ENCODE measurements at places on chromosomes 7 and 10. TPM values are rescaled to one million over a fixed set of nuclear protein-coding genes. Genes with fewer than 3 reads are reported as not detected.

DNA sequence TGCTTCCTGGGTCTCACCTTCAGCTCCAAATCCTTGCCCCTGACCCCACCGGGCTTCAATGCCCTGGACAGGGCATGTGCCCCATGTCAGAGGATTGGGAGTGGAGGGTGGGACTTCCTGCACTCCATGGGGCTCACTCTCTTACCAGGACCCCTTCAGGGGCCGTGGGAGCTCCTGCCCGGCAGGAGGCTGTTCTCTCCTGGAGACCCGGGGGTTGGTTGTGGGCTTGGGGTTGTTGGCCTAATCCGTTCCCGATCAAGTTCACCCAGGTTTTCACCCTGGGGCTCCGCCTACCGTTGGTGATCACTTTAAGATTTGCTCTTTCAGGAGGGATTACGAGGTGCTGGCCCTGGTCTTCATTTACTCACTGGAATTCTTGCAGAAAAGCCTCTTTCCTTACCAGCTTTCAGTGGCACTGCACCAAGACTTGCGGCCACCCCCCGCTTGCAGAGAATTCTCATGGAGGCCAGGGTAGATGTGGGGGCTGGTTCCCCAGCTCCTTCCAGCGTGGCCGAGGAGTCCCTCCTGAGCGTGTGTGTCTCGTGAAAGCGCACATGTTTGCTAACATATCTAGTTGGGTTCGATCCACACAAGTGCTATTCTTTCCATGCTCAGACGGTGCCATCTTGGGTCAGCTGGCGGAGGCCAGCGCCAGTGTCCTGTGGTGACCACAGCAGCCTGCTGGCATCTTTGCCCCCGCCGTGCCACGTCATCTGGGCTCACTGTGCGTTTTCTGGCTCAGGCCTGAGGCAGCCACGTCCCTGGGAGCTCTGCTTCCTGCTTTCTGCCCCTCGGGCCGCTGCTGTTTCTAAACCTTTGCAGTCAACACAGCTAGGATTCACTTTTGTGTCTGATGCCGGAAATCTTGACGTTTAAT is 15.6 kb downstream of the PWWP2B start:
- no peak for DNase-seq
- no peaks in the 10 kb centered on the region for H3K27me3 ChIP-seq
- peak overlapping the region; percentile 45 for H3K27ac ChIP-seq
- peaks cover 35% of the 10 kb centered on the region for H3K4me1 ChIP-seq

DNA sequence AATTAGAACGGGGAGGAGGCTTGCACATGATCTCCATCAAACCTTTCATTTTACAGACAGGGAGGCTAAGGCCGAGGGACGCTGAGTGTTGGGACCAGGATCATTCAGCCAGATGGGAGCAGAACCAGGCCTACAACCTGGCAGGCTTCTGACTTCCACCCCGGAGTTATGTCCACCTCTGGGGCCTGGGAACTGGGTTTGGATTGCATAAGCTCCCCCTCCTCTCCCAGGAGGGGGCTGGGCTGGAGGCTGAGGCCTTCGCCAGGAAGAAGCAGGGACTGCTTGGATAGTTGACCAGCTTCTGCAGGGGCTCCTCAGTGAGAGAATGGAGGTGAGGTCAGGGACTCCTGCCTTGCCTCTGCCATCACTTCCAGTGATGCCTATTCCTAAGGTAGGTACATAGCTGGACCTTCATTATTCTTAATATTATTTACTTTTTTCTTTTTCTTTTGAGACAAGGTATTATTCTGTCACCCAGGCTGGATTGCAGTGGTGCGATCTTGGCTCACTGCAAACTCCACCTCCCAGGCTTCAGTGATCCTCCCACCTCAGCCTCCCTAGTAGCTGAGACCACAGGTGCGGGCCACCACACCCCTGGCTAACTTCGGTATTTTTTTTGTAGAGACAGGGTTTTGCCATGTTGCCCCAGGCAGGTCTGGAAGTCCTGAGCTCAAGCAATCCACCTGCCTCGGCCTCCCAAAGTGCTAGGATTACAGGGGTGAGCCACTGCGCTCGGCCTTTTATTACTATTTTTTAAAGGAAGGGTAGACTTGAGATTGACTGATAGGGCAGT is 1.3 kb downstream of the SNX10 start:
- no peak overlapping the region for H3K27ac ChIP-seq
- H3K27me3 ChIP-seq = no peaks in the 10 kb centered on the region
- no peak overlapping the region for H3K4me3 ChIP-seq
- H3K4me1 ChIP-seq = no peaks in the 10 kb centered on the region
- DNase-seq = no peak

DNA sequence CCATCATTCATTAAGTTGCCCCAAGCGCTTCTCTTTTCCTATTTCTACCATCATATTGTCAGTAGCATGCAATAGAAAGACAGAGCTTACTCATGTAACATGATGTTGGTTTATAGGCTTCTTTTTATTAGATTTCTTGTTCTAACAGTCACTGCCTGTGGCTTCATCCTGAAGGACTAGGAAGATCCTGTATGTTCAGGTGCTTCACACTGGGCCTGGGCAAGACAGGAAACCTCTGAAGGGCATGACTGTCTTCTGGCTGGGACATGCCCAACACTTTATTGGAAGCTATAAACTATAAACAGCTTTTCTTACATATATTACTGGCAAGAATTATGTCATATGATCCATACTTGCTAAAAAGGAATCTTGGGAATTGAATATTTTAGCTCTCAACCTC is 258.4 kb upstream of the AKR1E2 start:
- no peaks in the 10 kb centered on the region for H3K4me1 ChIP-seq
- DNase-seq = no peak
- no peaks in the 10 kb centered on the region for H3K27me3 ChIP-seq
- no peaks in the 10 kb centered on the region for H3K36me3 ChIP-seq

DNA sequence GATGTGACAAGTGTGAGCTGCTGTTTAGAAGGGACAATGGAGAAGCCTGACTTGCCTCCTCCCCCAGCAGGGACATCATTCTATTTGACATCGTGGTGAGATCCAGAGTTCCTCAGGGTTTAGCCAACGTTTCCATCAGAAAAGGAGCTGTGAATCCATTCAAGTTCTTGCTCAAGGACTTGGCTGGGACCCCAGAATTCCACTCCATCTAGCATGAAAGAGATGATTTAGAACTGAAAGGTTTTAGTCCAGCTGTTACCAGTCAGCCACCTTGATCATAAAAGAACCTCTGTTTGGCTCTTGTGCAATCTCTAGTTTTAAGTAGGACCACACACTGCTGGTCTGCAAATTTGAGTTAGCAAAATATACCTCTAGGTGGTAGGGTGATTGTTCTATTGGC is 337.6 kb downstream of the FRMD4A start:
- H3K27me3 ChIP-seq = no peaks in the 10 kb centered on the region
- no peak overlapping the region for H3K27ac ChIP-seq
- no peaks in the 10 kb centered on the region for H3K36me3 ChIP-seq
- no peak overlapping the region for H3K4me3 ChIP-seq

- no peaks in the 10 kb centered on the region for H3K4me1 ChIP-seq
- no peak overlapping the region for H3K4me3 ChIP-seq
- no peak overlapping the region for H3K27ac ChIP-seq
- peaks cover 75% of the 10 kb centered on the region for H3K27me3 ChIP-seq
- no peak for DNase-seq
- H3K36me3 ChIP-seq = no peaks in the 10 kb centered on the region
These were observed 6.9 kb downstream of the WNT8B start for GRCh38 chr10:100469756-100470155.

DNA sequence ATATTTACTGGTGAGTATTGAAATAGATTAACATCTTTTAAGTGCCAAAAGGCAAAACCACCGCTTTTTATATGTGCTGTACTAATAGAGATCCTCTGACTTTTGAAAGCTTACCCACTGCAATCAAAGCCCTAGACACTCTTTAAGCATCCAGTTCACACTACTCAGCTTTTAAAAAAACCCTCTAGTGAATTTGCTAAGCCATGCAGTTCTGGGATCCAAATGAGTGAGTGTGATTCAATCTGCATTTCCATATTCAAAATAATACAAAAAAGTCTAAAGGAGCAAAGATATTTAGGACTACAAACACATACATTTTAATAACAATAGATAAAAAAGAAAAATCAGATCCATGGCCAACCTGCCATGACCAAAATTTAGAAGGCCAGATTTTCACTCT is 288.2 kb downstream of the MAGI2 start:
- H3K27ac ChIP-seq = no peak overlapping the region
- no peak for DNase-seq
- no peaks in the 10 kb centered on the region for H3K27me3 ChIP-seq
- H3K4me3 ChIP-seq = no peak overlapping the region
- no peaks in the 10 kb centered on the region for H3K36me3 ChIP-seq

DNA sequence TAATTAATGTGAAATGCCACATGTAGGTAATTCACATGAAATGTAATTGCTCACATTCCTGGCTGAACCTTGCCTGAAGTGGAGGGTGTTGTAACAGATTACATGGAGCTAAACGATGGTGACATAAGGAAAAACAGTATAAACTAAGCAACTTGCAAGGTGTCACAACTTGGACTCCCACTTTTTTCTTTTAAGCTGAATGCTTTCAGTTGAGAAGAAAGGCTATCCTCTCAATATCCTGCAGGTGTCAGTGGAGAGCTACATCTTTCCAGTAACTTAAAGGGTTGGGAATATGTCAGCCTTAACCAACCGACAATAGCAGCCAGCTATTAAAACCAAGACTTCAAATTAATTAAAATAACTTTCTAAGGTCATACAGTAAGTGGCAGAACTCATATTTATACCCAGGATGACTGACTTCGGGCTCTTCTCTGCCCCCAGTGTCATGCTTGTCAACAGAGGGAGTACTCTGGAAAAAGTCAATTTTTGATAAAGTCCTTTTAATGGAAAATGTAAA is 33.7 kb downstream of the NRBF2 start:
- H3K4me1 ChIP-seq = peaks cover 14% of the 10 kb centered on the region

GRCh38 chr10:118925404-118926071 is 104.0 kb upstream of the NANOS1 start:
- no peaks in the 10 kb centered on the region for H3K27me3 ChIP-seq
- no peak overlapping the region for H3K27ac ChIP-seq
- H3K36me3 ChIP-seq = no peaks in the 10 kb centered on the region
- no peaks in the 10 kb centered on the region for H3K4me1 ChIP-seq
- H3K4me3 ChIP-seq = no peak overlapping the region

DNA sequence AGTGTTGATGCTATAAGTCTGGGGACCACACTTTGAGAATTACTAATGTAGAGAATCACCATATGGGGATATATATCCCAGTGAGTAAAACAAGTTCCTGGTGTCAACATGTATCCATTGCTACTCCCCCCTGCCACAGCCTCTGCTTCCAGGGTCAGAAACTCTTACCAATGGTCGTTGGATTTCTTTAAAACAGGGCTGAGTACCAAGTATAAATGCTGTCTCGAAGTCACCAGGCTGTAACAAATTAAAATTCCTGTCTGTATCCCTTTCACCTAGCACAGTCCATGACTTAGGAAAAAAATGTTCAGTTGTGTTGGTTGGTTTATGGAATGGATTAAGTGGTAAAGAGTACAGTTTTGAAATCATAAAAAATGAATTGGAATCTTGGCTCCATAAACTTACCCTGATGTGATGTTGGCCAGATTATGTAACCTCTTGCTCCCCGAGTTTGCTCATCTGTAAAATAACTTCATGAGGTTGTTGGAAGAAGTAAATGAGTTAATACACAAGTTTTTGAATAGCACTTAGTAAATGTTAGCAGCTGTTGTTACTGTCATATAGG is 364.0 kb upstream of the LRGUK start:
- H3K27ac ChIP-seq = no peak overlapping the region
- H3K36me3 ChIP-seq = no peaks in the 10 kb centered on the region
- no peak for DNase-seq
- H3K4me3 ChIP-seq = no peak overlapping the region

DNA sequence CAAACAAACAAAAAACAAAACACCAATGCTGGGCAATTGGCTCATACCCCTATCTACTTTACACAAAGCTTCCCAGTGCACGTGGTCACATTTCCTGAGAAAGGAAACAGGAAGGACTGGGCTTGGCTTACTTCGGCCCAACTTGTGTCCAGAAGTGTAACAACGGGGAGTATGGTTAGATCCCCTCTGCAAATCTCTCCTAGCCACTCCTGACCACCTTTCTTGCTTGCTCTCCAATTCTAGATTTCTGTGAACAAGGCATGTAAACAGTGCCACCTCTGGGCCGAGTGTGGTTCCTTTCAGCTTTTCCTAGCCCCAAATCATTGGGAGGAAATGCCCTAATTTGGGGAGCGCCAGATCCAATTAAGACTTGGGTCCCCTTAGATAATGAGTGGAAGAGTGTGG is 21.0 kb upstream of the FRAT2 start:
- H3K4me3 ChIP-seq = no peak overlapping the region
- H3K27ac ChIP-seq = no peak overlapping the region
- no peaks in the 10 kb centered on the region for H3K4me1 ChIP-seq
- DNase-seq = peak; percentile 36
- H3K36me3 ChIP-seq = no peaks in the 10 kb centered on the region

DNA sequence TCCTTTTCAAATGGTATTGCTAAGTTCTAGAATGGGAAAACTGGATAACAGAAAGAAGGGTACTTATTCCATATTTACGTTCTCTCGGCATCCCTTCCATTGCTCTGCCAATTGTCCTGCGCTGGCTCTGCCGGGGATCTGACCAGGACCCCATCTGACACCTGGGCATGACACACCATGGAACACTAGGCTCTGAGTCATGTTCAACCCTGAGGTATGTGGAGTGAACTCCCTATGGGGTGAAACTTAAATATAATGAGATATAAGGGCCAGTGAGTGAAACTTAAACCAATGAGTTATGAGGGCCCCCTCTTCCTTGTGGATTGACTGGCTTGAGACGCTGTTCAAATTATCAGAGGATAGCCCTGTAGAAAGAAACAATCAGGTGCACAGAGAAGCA is 55.1 kb upstream of the ZEB1 start:
- no peak for DNase-seq
- H3K4me1 ChIP-seq = no peaks in the 10 kb centered on the region
- no peak overlapping the region for H3K4me3 ChIP-seq
- H3K27ac ChIP-seq = no peak overlapping the region
- no peaks in the 10 kb centered on the region for H3K36me3 ChIP-seq

DNA sequence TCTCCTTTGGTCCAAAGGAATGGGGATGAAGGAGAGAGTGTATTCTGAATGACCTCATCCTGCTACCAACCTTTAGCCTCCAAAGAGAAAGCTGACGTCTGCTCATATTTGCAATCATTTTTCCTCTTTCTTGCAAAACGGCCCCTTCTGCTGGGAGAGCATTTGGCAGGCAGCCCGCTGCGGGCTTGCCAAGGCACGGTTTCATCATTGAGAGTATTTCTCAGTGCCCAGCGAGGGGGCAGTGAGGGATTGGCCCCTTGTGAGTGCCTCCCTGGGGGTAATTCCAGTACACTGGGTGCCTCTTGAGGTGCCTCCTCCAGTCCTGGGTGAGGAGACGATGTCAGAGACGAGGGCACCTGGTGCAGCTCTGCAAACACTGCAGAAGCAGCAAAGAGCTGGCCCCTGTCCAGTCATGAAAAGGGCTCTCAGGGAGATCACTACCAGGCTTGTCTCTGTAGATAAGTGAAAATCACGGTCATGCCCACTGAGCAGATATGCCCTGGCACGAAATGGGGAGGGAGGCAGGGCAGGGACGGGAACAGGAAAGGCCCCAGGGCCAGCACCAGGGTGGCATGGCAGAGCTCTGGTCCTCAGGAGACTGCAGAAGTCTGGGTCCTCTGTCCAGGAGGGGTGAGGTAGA is 48.7 kb upstream of the SHH start:
- H3K4me1 ChIP-seq = no peaks in the 10 kb centered on the region
- no peak overlapping the region for H3K27ac ChIP-seq
- H3K36me3 ChIP-seq = no peaks in the 10 kb centered on the region
- no peaks in the 10 kb centered on the region for H3K27me3 ChIP-seq
- no peak overlapping the region for H3K4me3 ChIP-seq
- no peak for DNase-seq

The CTTNBP2 gene
- 51.2 TPM for total RNA-seq

The GPR26 gene
- total RNA-seq = not detected

The ASAH2B gene
- 3.4 TPM for total RNA-seq

The OGDHL gene
- 35.4 TPM for total RNA-seq

The STYXL1 gene
- total RNA-seq = 46.7 TPM

The EVX1 gene
- total RNA-seq = not detected

The RALA gene
- total RNA-seq = 7.3 TPM

The CCL24 gene
- not detected for total RNA-seq
